ENCODE measurements at places on chromosomes 3 and 15.

DNA sequence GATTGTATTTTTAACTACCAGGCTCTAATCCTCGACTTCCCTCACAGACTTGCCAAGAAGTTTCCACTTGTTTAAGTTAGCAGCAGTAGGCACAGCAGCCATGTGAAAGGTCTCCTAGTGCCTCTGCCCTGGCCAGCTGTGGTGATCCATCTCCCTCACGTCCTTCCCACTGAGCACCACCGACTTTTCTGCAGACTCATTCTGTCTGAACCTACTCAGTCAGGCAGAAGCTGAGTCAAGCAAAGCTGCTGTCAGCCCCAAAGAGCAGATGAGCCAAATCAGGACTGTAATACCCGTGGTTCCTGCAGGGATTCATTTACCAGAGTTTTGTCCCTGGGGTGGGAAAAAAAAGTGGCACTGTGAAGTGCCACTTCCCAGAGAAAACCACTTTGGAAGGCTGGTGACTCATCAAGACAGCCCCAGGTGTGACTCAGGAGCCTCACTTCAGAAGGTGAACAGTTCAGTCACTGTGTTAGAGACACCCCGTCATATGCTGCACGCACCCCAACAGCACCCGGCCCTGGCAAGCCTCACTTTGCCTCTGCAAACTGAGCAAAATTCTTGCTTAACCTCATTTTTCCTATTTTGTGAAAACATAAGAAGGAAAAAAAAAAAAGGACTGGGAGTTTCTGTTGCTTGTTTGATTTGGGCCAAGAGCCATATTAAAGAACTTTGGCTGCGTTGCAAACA, 76.0 kb downstream of the WWTR1 start:
- peak; percentile 53 for DNase-seq

DNA sequence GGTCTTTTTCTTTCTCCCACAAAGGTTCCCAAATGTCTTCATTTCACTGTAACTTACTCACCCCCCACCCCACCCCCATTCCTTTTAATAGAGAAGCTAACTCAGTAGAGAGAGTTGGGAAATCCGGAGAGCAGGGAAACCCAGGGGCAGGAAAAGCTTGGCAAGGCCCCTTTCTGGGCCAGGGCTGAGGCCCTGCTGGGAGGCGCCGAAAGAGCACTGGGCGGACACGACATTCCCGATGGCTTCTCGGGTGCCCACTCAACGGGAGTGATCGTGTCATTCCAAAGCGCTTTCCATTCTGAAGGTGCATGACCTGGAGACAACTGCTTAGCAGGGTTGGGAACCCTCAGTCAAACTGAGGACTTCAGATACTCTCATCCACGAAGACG, 1.6 kb upstream of the DALRD3 start:
- no peak for DNase-seq

GRCh38 chr15:63374686-63375520, 6.7 kb downstream of the CA12 start:
- DNase-seq = peak; percentile 28

- DNase-seq = no peak
Measured at GRCh38 chr3:18424729-18425640, at the start of gene SATB1. TSS of gene SATB1 (minus strand) at chr3:18425339. CDS start at chr3:18420967, 4,372 bp downstream.

- no peak for DNase-seq
Measured at GRCh38 chr15:60244813-60245212, 153.0 kb downstream of the ANXA2 start.

GRCh38 chr3:36871379-36872126, 73.3 kb downstream of the TRANK1 start:
- no peak for DNase-seq

- no peak for DNase-seq
Measured at GRCh38 chr3:150603980-150604319, 829 bp downstream of the SELENOT start.

GRCh38 chr3:107521469-107522059, 1.2 kb upstream of the BBX start:
- no peak for DNase-seq

DNA sequence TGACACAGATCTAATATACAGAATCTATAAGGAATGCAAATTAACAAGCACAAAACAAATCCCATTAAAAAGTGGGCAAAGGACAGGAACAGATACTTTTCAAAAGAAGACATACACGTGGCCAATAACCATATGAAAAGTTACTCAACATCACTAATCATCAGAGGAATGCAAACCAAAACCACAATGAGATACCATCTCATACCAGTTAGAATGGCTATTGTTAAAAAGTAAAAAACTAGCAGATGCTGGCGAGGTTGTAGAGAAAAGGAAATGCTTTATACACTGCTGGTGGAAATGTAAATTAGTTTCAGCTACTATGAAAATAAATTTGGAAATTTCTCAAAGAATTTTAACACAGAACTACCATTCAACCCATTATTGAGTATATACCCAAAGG, 50.7 kb downstream of the ADAMTS17 start:
- DNase-seq = no peak

- peak; percentile 81 for DNase-seq
Measured at GRCh38 chr3:47984075-47984728, 32.0 kb downstream of the MAP4 start.

- peak; percentile 38 for DNase-seq
Measured at GRCh38 chr15:70854666-70854976, 664 bp upstream of the LARP6 start.

- DNase-seq = no peak
Measured at GRCh38 chr3:46297658-46298423, 55.6 kb downstream of the CCR3 start.

DNA sequence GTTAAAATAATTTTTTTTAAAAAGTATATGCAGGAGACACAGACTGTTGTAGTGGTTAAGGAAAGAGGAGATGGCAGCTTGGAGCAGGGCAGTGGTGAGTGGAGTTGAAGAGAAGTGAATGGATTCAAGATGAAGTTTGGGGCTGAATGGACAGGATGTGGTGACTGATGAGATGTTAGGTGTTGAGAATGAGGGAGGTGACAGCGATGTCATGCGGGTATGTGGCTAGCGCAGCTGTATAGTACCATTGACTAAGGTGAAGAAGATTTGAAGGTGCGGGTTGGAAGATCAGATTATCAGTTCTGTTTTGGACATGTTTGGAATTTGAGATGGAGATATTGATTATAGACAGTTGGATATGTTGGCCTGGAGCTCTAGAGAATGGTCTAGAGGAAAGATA, 20.1 kb downstream of the FBXO22 start:
- no peak for DNase-seq

DNA sequence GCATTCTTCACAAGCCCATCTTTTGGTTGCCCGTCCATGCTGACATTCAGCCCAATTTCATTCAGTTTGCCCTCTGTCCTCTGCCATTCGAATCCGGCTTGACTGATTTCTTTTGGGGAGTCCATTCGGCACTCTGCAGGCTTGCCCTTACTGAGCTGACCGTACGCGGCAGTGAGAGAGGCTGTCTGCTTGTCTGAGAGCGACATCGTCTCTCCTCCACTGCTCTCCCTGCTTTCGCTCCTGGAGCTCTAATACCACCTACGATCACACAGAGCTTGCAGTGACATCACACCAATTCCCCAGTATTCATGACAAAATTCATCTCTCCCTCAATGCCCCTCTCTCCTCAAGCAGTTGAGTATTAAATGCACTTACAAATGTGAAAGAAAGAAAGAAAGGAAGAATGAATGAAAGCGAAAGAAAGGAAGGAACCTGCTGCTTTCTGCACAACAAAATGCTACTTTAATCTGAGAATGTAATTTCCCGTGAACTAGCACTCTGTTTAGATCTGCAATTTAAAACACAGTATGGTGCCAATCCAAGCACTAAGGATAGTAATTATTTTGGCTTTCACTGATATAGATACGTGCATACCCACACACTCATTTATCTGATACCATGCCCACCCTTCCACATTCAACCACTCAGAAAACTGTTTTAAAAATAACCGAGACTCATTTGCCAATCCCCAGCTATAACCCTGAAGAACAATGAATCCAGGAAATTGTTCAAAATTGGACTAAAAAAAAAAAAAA, 89.5 kb downstream of the DHX30 start:
- no peak for DNase-seq

GRCh38 chr3:151544164-151544548, 83.3 kb upstream of the IGSF10 start:
- DNase-seq = no peak

- DNase-seq = no peak
Measured at GRCh38 chr3:178804606-178805005, 267.0 kb downstream of the ZMAT3 start.

DNA sequence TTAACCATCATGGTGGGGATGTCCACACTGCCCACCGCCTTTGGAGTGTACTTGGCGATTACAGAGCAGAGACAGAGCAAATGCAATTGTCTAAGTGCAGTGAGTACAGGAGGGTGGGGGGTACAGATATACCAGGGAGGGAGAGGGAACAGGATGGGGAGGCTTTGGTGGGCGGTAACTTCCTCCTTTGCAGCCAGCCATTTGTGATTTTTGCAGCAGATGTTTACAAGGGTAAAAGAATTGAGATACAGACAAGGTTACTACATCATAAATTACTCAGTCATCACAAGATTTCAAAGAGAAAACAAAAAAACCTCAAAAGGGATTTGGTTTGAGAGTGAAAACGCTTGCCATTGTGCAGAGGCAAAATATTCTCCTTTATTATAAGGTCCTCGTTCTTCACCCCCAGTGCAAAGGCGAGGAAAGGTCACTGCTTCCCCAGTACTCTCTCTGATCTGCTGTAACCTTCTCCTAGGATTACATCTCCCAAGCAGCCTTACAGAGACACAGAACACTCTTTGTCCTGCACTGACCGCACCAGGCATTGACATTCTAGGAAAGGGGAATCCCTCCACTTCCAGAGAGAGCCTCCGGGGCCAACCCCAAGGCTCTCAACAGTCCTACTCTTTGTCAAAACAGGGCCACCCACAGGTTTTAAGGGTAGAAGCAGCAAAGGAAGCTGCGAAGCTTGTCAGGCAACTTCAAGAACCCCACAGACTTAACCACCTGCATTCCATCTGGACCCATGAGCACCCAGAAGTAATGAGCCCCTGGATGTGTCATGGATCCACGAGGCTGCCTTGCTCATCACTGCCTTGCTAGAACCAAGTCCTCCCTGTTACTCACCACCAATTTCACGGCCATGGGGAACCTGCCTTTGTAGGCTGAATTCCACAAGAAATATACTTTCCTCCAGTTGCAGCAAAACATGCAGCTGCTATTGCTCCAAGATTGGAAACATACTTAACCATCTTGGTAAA, 117.3 kb downstream of the ADAMTS17 start:
- no peak for DNase-seq

DNA sequence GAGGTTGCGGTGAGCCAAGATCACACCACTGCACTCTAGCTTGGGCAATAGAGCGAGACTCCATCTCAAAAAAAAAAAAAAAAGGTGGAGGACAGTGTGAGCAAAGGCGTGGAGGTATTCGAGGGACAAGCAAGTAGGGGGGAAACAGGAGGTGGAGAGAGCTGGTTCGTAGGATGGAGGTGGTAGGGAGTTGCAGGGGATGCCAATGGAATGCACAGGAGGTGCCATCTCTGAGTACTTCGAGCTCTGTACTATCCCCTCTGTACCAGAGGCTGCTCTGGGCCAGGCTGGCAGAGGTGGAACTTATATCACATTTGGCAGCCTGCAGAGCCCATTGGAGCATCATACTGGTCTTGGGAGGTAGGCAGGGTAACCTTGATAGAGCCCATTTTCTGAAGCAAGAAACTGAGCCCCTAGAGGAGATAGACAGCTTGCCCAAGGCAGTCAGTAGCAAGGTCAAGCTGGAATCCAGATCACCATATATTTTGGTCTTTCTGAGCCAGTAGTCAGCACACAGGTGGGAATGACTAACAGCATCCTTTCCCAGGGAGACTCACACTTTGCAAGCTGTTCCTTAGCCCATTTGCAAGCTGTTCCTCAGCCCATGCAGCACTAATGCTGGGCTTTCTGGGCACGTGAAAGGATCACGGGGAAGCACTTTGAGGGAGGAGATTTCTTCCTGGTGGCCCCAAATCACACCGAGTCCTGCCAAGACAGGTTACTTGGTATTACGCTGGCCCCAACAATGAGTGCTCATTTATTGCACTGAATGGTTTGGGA, 9.2 kb upstream of the CCDC33 start:
- DNase-seq = no peak

DNA sequence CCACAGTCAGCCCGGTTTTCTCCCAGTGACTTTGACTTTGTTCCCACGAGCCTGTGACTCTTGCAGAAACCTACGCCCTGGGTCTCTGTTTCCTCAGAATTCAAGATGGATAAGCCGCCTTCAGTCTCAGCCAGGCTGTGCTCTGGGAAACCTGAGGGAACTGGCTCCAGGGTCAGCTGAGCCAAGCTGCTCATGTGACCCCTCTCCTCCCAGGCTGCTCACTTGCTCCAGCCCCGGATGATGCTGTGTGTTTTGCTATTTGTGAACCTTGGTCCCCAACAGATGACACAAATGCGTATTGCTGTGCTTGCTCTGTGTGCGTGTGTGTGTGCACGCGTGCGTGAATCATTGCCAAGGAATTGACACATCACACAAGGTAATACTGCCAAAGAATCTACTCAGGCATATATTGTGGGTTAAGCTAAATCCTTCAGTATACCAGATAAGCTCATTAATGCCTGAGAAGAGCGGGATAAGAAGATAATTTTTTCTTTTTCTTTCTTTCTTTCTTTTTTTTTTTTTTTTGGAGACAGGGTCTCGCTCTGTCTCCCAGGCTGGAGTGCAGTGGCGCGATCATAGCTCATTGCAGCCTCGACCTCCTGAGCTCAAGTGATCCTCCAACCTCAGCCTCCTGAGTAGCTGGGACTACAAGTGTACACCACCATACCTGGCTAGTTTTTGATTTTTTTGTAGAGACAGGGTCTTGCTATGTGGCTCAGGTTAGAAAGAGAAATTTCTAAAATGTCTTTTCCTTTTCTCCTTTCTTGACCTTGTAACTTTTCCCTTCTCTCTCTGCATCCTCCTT, 29.2 kb upstream of the UMPS start:
- no peak for DNase-seq

DNA sequence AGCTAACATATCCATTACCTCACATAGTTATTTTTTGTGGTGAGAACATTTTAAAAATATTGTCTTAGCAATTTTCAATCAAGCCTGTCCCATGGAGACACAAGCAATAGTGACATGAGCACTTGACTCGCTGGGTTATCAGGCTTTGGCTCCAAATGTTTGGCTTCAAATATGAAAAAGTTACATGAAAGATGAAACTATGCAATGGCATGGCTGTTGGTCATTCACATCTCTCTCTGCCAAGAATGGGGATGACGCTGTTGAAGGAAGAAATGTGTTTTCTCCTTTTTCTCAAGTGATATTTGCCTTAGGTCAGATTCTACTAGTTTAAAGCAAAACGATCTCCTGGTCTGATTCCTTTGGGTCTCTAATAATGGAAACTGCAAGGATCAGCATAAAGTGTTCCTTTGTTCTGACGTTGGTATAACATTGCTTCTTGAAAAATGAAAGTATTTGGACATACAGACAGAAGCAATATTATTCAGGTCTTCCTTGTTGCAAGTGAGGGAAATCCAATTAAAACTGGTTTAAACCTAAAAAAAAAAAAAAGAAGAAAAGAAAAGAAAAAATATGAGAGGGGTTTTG, 71.2 kb downstream of the SSUH2 start:
- DNase-seq = no peak

DNA sequence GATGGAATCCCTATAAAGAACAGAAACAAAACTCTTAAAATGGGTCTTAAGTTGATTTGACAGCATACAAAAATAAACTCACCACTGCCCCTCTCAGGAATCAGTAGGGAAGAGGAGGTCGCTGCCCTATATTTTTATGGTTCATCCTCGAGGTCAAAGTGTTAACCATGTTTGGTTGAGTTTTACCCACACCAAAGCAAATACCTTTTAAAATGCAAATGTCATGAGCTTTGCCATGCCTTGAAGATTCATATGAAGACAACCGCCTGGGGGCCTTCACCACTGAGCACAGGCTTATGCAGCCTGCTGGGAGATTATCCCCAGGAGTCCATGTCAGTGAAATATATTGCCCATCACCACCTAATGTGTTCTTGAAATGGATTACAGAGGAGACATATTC, 66.1 kb downstream of the GLB1 start:
- no peak for DNase-seq

Data from amniotic stem cell (primary cell).